ENCODE measurements at places on chromosomes 2 and 18. TPM values are rescaled to one million over a fixed set of nuclear protein-coding genes. Genes with fewer than 3 reads are reported as not detected.

Gene SP110
- 121 TPM for total RNA-seq

Gene PLCL1
- 2.0 TPM for total RNA-seq

Gene PROKR1
- total RNA-seq: not detected

Gene POTEC
- total RNA-seq: not detected

Gene MYO7B
- total RNA-seq: 0.30 TPM

Gene KCNF1
- not detected for total RNA-seq

Gene INPP5D
- 62.3 TPM for total RNA-seq

Gene UGT1A4
- total RNA-seq: not detected

Gene PTPRN
- total RNA-seq: 1.6 TPM

Gene TYMS
- total RNA-seq: 273 TPM

Gene MRO
- total RNA-seq: not detected

Gene SLC9A2
- not detected for total RNA-seq

Gene COL4A4
- not detected for total RNA-seq

Gene CNTNAP5
- not detected for total RNA-seq

Gene SERPINB4
- not detected for total RNA-seq

Gene NXPH2
- total RNA-seq: not detected

Gene SPIRE1
- total RNA-seq: 19.0 TPM
